ENCODE measurements at places on chromosomes 16 and 17.
A peak's percentile ranks its signal among the peaks of the same experiment; 100 is the strongest.

DNA sequence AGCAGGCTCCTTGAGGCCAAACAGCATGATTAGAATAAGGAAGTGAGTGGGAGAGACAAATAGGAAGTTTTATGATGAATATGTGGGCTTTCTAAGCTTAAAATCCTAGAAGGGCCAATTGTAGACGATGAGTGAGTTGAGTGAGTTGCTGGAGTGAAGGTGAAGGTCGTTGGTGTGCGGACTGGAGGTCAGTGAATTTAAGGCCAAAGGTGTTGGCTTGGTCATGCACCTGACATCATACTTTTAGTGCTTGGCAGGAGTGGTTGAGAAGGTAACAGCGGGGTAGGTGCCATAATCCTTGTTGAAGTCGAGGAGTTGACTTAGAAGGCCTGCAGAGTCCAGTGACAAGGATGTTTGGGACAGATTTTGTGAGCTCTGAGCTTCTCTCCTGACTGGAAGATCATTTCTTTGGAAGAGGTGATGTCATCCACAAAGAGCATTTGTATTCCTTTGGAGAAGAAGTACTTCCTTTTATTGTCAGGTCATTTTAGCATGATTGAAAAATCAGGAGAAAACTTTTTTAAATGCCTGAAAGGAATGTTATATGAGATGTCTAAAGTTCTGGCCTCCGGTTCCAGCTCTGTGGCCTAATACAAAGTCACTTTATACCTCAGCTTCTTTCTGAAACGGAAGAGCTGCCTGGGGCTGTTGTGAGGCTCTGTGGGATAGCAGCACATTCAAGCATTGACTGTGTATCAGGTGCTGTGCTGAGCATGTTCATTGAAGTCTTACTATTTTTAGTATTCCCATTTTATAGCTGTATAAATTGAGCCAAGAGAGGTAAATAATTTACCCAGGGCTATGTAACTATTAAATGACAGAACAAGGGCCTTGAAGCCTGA is 53.6 kb upstream of the TBX2 start:
- no peak for DNase-seq

DNA sequence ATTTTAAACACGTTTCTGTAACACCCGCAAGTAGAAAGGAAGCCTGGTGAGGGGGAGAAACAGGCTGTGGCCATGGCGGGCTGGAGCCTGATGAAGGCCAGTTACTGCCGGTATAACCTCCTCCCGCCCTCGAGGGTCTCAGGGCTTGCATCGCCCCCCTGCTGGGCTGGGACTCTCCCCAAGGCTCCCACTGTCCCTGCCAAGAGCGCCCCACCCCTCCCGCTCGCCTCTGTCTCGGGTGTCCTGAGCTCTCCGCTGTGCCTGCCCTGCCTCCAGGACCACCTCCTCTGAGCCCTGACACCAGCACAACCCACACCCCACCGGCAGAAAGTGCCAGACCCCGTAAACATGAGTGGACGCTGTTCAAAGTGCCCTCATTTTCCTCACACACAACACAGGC is 18.7 kb downstream of the TMEM204 start:
- no peak for DNase-seq

- DNase-seq, result no peak
Observed at GRCh38 chr16:70250748-70251628, 752 bp downstream of the EXOSC6 start.

GRCh38 chr17:39209317-39210092 is 9.4 kb downstream of the RPL19 start:
- peak; percentile 68 for DNase-seq

GRCh38 chr16:67245674-67246080 is 1.6 kb downstream of the FHOD1 start:
- DNase-seq, result no peak

- no peak for DNase-seq
Observed at GRCh38 chr16:70611224-70611598, 35.1 kb upstream of the IL34 start.

- no peak for DNase-seq
Observed at GRCh38 chr16:29852654-29853053, 10.4 kb downstream of the CDIPT start.

- no peak for DNase-seq
Observed at GRCh38 chr16:81357711-81358260, 43.0 kb downstream of the GAN start.

- no peak for DNase-seq
Observed at GRCh38 chr16:9384141-9384540, 292.7 kb downstream of the HAPSTR1 start.

- no peak for DNase-seq
Observed at GRCh38 chr16:87086156-87086555, 231.0 kb downstream of the C16orf95 start.

GRCh38 chr17:45238155-45238774 is 16.6 kb downstream of the FMNL1 start:
- DNase-seq, result no peak

- no peak for DNase-seq
Observed at GRCh38 chr16:4550591-4550990, 5.5 kb upstream of the C16orf96 start.

DNA sequence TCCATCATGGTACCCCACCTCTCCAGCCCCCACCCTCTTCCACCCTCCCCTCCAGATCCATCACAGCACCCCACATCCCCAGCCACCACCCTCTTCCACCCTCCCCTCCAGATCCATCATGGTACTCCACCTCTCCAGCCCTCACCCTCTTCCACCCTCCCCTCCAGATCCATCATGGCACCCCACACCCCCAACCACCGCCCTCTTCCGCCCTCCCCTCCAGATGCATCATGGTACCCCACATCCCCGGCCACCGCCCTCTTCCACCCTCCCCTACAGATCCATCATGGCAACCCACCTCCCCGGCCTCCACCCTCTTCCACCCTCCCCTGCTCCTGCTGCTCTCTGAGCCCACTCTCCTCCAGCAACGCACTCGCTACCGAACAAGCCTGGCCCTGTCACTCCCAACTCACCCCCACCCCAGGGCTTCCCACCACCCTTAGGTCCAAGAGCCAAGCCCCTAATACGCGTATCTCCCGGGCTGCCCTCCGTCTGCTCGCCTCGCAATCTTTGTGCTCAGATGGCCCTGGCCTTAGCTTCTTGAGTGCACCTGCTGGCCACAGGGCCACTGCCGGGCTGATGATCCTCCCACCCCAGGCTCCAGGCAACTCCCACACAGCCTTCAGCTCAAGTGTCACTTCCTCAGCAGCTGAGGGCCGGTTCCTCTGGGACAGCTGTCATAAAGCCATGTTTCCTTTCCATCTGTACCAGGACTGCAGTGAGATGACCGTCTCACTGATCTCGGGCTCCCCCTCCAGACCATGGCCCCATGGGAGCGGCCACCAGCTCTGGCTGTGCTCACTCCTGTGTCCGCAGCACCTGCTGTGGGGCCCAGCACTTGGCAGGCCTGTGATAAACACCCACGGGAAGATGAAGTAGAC is 25.5 kb downstream of the KDM8 start:
- DNase-seq, result no peak

- DNase-seq, result no peak
Observed at GRCh38 chr16:73047536-73048291, at the start of gene ZFHX3. TSS of gene ZFHX3 (minus strand) at chr16:73048128. CDS start at chr16:72960145, 87,983 bp downstream.

DNA sequence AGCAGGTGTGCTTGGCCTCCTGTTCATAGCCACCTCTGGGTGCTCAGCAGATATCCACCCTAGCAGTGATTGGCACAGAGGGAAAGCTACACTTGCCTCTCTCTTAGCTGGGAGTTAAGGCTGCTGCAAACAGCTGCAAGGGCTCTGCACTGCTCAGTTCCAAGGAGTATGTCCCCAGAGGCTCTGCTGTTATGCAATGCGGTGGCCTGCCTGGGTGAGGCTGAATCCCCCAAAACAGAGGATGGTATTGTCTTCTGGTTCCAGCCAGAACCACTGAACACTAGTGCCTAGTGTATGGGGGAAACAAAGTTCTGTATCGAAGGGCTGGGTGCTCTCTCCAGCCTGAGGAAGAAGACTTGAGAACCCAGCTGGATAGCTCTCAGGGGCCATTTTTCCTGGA is 16.8 kb downstream of the TMEM94 start:
- DNase-seq, result no peak

- no peak for DNase-seq
Observed at GRCh38 chr17:31067691-31068184, 27.0 kb upstream of the NF1 start.

- no peak for DNase-seq
Observed at GRCh38 chr16:2777903-2778629, 986 bp upstream of the ELOB start.

- DNase-seq, result no peak
Observed at GRCh38 chr17:32520104-32520701, 33.4 kb downstream of the CDK5R1 start.

DNA sequence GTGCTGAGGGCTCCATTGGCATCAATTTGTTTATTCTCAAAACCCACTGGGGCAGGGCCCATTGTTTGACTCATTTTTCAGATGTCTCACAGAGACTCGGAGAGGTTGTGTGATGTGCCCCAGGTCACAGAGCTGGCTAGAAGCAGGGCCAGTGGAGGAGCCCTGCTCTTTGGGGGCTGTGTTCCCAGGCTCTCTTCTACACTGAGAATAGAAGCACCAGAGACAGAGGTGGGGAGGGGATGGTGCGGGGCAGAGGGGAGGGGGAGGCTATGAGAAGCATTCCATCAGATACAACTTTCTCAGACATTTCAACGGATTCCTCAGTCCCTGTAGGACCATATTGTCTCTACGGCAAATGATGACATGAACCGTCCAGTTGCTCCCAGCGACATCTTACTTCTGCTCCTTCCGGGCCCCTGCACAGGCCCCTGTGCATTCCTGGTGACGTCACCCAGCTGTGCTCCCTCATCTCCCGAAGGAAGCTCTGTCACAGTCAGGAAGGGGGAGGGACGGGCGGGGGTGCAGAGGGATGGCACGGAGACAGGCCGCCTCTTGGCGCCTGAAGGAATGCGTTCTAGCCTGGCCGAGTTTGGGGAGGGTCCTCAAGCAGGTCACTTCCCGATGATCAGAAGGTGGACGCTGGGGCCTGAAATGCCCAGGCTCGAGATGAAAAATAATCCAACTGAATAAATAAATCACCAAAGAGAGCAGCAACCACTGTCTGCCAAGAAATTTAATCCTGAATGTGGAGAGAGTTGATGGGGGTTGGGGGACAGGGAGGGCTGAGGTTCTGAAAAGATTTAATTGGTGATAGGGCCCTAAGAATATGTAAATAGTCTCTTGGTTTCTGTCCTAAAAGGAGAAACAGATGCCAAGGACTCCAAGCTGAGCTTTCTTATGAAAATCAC is 114.1 kb downstream of the NOG start:
- no peak for DNase-seq

GRCh38 chr17:4600563-4600962 is 16.2 kb downstream of the SMTNL2 start:
- DNase-seq, result no peak

GRCh38 chr17:28228109-28228840 is 90.7 kb upstream of the TMEM97 start:
- no peak for DNase-seq

DNA sequence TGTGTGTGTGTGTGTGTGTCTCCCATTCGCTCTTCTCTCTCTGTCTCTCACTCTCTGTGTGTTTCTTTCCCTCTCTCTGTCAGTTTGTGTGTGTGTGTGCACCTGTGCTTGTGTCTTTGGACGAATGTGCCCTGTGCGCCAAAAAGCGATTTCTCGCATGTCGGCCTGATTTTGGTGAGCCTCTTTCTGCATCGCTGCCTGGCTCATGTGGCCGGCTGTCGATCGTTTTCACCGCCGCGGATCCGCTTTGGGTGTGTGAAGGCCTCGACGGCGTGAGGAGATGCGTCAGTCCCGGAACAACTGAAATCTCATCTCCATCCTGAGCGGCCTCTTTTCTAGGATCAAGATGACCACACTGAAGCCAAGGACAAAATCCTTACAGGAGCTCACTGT is 609.0 kb downstream of the KCNJ18 start:
- DNase-seq, result no peak
